ENCODE measurements at places on chromosomes 7 and 10. TPM values are rescaled to one million over a fixed set of nuclear protein-coding genes. Genes with fewer than 3 reads are reported as not detected.

The PIP gene
- not detected for polyA plus RNA-seq

The RSPH10B gene
- not detected for polyA plus RNA-seq

The MMP21 gene
- not detected for polyA plus RNA-seq

GRCh38 chr7:158782761-158783401 is 46.4 kb downstream of the ESYT2 start:
- DNase-seq: peak; percentile 26

GRCh38 chr7:130960208-130960988 is 226.4 kb upstream of the KLF14 start:
- DNase-seq: peak; percentile 90

DNA sequence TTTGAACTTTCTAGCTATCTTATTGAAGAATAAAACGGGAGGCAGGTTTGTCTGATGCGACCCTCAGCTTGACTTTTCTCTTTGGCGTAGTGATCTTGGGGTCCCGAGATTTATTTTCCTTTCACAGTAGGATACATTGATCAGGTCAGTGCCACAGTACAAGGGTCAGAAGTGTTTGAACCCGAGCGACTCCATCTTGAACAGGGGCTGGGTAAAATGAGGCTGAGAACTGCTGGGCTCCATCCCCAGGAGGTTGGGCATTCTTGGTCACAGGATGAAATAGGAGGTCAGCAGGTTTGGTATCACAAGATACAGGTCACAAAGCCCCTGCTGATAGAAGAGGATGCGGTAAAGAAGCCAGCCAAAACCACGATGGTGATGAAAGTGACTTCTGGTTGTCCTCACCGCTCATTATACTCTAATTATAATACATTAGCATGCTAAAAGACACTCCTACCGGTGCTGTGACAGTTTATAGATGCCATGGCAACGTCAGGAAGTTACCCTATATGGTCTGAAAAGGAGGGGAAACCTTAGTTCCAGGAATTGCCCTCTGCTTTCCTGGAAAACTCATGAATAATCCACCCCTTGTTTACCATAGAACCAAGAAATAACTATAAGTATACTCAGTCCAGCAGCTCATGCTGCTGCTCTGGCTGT is 3.0 kb upstream of the TECPR1 start:
- DNase-seq: no peak

- no peak for DNase-seq
Observed at GRCh38 chr7:75663302-75663907, 75.3 kb downstream of the HIP1 start.

DNA sequence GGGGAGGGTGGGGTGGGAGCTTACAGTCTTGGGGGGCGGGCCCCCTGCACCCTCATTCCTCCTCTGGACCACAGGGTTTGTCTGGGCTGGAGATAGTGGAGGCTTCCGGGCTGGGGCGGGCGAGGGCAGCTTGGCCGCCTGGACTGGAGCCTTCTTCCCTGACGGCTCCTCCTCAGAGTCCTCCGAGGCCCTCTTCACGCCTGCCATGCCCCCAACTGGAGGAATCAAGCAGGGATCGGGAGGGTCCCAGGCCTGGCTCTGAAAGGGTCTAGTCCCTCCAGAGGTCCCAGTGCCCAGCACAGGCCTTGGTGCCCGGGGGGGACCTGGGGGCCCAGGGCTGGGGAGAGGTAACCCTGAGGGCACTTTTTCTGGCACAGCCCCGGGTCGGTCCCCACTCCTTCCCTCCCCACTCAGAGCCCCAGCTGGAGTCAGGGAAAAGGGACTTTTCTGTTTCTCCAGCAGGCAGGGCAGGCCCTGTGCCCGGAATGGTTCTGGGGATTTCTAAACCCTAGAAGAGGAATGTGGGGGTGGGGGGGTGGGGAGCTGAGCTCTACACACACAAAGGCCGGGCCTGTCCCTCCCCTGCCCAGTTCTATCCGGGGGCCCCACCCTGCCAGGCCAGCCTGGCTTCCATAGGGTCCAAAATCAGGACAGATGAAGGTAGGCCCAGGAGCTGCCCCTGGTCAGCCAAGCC is 11.6 kb downstream of the MICALL2 start:
- DNase-seq: no peak

DNA sequence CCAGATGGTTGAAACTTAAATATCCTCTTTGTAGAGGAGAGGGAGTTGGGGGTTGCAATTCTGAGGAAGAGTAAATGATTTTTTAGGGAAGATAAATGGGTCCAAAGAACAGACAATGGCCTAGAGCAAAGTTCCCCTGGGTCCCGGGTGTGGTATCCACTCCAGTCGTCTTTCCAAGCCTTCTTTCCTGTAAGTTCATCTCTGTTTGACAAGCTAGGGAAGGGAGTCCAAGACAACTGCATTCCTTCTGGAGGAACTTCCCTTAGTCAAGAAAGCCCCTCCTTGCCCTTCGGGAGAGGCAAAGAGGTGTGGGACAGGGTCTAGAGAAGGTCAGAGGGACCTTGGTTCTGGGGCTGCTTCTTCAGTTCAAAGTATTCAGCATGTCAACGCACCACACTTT is 33.4 kb downstream of the C10orf71 start:
- no peak for DNase-seq

DNA sequence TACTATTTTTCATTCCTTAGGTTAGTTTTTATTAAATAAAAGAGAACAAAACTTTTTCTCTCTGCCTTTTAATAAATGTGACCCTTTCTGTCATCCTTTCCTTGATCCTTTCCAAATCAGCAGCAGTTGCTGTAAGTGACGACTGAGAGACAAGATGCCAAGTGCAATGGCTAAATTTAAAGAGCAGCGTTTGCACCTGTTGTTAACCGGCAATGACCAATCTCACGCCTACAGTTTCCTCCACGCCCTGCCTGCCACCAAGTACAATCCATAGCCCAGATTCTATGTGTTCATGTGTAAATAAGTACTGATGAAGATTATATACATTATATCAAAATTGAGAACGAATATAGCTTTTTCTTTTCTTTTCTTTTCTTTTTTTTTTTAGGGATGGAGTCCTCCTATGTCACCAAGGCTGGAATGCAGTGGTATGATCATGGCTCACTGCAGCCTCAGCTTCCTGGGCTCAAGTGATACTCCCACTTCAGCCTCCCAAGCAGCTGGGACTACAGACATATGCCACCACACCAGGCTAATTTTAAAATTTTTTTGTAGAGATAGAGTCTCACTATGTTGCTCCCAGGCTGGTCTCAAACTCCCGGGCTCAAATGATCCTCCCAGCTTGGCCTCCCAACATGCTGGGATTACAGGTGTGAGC is 6.5 kb upstream of the MCU start:
- no peak for DNase-seq

DNA sequence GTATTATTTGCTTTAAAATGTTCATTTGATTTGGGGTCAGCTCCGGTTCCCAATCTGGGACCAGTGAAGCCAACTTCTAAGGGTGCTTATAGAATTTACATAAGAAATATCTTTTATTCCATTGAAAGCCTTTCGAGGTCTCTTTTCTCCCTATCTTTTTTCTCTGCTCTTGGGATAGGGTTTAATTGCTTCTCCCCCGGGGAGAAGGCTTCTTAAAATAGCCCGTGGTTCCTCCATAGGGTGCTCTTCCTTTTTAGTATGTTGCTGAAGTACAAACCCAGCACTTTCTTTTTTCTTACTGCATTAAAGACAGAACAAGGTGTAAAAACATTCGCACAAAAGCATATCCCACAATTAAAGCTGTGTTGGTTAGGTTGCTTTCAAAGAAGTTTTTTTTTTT is 107.5 kb downstream of the POU6F2 start:
- DNase-seq: no peak

- no peak for DNase-seq
Observed at GRCh38 chr7:98120559-98120958, 13.9 kb downstream of the LMTK2 start.

GRCh38 chr10:33041783-33042437 is 83.9 kb upstream of the ITGB1 start:
- no peak for DNase-seq

DNA sequence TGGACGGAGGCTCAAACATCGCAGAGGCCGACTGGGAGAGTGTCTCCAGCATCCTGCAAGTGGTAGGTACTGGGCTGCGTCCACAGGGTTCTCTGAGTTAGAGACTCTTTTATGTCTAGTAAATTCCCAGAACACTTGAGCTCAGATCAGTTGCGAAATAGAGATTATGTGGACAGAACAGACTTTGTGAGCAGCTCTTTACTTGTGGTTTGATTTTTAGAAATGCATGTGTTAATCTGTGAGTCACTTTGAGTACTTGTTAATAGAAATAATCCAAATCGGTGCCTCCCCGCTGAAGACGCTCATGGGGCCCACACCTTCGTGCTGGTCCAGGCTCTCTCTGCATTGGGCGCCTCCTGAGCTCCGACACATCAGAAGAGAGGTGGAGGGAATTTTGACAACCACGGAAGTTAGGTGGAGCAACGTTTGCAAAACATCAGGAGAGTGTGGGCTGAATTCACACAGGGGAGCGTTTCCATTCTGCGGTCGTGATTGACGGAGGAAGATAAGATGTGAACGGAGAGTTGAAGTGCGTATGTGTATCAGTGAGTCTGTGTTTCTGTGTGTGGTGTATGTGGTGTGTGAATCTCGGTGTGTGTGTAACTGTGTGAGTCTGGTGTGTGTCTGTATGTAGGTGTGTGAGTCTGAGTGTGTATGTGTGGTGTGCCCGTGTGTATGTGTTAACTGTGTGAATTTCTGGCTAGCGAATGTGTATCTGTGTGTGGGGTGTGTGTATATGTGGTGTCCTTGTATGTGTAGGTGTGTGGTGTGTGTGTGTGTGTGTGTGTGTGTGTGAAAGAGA is 32.1 kb downstream of the PFKP start:
- peak; percentile 72 for DNase-seq

DNA sequence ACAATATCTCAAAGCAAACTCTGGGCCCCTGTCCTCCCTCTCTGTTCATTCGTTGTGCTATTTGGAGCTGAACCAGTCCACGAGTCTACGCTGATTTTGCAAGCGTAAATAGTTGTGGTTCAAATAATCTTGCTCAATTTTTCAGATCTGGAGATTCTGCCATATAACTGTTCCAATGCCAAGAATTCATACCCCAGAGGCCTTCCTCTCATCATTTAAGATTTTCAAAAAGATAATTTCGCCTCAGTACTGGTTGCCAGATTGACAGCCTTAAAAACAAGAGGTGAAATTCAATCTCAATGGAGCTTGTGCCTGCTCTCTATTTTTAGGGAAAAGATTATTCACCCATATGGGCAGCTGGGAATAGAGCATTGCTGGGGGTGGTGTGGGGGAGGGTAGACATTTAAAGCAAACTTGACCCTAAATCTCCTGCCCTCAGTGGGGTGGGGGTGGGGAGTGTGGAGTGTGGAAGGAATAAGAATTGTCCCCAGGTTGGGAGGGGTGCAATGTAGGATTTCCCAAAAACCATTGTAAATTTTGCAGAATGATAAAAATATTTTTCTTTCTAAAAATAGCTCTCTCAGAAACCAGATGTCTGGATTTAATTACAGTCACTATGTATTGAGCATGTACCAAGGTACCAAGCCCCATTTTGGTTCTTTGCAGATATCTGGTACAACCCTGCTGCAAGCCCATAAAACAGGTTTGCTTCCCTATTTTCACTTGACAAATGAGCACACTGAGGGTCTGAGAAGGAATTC is 104.7 kb upstream of the EEPD1 start:
- no peak for DNase-seq
